ENCODE measurements at places on chromosomes 11 and 22. TPM values are rescaled to one million over a fixed set of nuclear protein-coding genes. Genes with fewer than 3 reads are reported as not detected.

The P2RX6 gene
- 0.50 TPM for total RNA-seq

The PGA5 gene
- total RNA-seq, result 0.22 TPM

The P4HA3 gene
- total RNA-seq, result not detected

The TMEM151A gene
- not detected for total RNA-seq

The GGTLC2 gene
- not detected for total RNA-seq

The SLN gene
- not detected for total RNA-seq

The DDI1 gene
- not detected for total RNA-seq

The FADD gene
- 26.5 TPM for total RNA-seq

The TIGD3 gene
- 0.38 TPM for total RNA-seq

- H3K27ac ChIP-seq, result peak overlapping the region; percentile 93
- H3K4me3 ChIP-seq, result peak overlapping the region; percentile 86
- no peaks in the 10 kb centered on the region for H3K36me3 ChIP-seq
- peaks cover 7% of the 10 kb centered on the region for H3K4me1 ChIP-seq
- no peak for DNase-seq
Observed at GRCh38 chr22:36775586-36775963, 344 bp downstream of the IFT27 start.

GRCh38 chr11:42849362-42849761 is 462.4 kb upstream of the API5 start:
- no peak for DNase-seq
- H3K4me3 ChIP-seq, result no peak overlapping the region
- H3K27ac ChIP-seq, result no peak overlapping the region
- no peaks in the 10 kb centered on the region for H3K36me3 ChIP-seq

DNA sequence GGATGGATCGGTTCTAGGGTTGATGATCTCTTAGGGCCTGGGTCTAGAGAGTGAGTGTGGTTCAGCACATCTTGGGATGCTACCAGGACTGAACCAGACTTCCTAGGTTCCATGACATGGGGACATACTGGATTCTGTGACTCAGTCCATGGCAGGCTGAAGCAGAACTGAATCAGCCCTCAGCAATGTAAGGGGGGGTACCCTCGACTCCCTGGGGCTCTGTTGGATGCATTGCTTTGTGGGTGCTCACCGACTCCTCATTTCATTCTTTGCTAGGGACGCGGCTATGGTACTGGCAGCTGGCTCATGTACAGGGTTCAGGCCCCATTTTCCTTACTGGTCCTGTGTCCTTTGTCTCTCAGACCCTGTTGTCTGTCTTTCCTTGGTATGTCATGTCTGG is 733 bp upstream of the GRAMD1B start:
- no peak overlapping the region for H3K4me3 ChIP-seq
- H3K4me1 ChIP-seq, result peaks cover 20% of the 10 kb centered on the region
- H3K36me3 ChIP-seq, result no peaks in the 10 kb centered on the region

DNA sequence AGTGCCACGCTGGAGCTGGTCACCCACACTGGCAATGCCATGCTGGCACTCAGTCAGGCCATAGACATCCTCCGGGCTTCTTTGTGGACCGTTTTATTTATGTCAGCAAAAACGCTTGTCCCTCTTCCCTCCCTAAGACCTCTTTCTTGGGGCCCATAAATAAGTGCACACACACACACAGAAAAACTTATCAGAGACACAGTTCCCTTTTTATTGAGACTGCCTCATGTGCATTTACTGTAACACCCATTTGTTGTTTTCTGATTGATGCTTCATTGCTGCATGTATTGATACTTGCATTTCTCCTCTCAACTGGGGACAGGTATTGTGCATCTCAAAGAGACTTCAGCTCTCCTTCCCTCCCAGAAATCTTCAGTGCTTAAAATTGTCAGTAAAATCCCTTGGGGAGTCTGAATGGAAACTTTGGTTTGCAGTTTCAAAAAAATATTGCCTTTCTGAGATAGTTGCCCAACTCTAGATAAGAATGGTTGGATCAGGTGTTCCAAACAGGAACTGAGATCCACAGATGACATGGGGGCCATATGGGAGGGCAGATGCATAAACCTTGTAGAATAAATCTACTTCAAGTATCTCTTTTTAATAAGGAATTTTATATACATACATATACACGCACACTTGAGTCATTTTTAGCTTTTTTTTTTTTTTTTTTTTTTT is 50.9 kb downstream of the PPP2R1B start:
- no peak overlapping the region for H3K27ac ChIP-seq
- peaks cover 12% of the 10 kb centered on the region for H3K4me1 ChIP-seq
- no peak overlapping the region for H3K4me3 ChIP-seq
- no peak for DNase-seq

DNA sequence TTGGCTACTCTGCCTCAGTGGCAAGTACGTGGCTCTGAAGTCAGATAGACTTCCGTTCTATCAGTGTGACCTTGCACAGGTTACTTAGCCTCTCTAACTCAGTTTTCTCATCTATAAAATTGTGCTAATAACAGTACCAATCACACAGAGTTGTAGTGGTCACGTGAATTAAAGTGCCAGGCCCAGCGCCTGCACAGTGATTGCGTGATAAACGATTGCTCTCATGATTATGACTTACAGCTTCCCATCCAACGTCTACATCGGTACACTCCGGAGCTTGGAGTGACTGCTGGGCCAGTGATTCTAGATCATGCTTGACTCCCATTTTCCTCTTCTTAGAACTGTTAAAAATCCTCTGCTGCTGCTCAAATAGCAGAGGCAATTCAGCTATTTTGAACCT is 221.8 kb downstream of the CEP164 start:
- H3K4me1 ChIP-seq, result no peaks in the 10 kb centered on the region
- H3K4me3 ChIP-seq, result no peak overlapping the region
- no peaks in the 10 kb centered on the region for H3K36me3 ChIP-seq
- H3K27me3 ChIP-seq, result peaks cover 43% of the 10 kb centered on the region
- H3K27ac ChIP-seq, result no peak overlapping the region
- DNase-seq, result no peak

- no peak overlapping the region for H3K4me3 ChIP-seq
- H3K36me3 ChIP-seq, result no peaks in the 10 kb centered on the region
- H3K27me3 ChIP-seq, result no peaks in the 10 kb centered on the region
- H3K27ac ChIP-seq, result no peak overlapping the region
Observed at GRCh38 chr22:37095113-37095512, 14.4 kb downstream of the TMPRSS6 start.

DNA sequence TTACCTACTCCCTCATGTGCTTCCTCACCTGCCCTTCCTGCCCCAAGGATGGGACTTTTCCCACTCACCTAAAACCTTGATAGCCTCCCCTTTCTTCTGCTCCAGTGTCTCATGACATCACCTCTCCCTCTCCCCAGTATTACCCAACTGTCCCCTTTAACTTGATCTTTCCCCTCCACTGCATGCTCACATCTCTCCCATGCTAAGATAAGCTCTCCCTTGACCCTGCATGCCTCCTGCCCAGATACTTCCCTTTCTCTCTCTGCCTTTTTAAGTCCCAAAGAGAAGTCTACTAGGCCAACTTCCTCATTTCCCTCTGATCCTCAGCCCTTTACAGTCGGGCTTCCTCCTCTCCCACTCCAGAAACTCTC is 14.8 kb downstream of the CD3E start:
- DNase-seq, result no peak
- no peaks in the 10 kb centered on the region for H3K27me3 ChIP-seq
- H3K36me3 ChIP-seq, result no peaks in the 10 kb centered on the region
- no peak overlapping the region for H3K27ac ChIP-seq

DNA sequence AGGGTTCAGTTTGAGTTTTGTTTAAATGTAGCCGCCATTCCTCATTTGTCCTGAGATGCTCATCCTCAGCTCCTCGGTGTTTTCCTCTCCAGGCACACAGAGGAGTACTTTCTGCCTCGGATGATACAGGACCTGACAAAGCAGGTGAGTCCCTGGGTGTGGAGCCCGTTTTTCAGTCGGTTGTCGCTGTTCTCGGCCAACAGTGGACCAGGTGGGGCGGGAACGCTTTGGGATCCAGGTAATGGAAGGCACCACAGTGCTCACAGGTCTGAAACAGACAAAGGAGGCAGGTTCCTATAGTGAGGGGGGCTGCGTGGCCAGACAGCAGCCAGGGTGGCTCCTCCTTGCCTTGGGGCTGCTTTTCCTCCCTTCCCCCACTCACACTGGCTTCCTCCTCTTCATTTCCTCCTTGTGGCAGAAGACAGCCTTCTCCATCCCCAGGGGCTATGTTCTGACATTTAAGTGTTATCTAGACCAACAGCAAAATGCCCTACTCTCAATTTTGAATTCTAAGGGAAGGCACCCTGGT is 19.4 kb downstream of the NADSYN1 start:
- peaks cover 31% of the 10 kb centered on the region for H3K36me3 ChIP-seq
- no peak for DNase-seq
- H3K4me1 ChIP-seq, result no peaks in the 10 kb centered on the region
- no peak overlapping the region for H3K4me3 ChIP-seq
- H3K27me3 ChIP-seq, result no peaks in the 10 kb centered on the region

DNA sequence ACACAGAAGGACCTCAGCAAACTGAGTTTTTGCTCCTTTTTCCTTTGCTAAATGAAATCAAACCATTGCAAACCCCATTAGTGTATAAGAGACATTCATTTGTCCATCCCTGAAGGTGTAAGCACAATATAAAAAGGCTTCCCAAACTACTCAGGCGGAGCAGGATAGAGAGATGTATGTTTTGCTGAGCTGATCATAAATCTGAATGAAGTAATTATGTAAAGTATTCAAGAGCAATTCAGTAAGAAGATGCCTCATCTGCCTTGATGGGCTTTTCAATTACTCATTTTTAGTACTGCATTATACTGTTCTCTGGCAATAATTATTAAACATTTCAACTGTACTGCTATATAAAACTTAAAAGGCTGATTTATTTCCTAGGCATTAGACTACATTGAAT is 65.0 kb downstream of the SPON1 start:
- H3K27ac ChIP-seq, result no peak overlapping the region
- no peaks in the 10 kb centered on the region for H3K27me3 ChIP-seq

Data from esophagus squamous epithelium (tissue), 5 donors.